HFFc6 (cell line): ENCODE measurements at places on chromosomes 2 and 18. TPM values are rescaled to one million over a fixed set of nuclear protein-coding genes. Genes with fewer than 3 reads are reported as not detected.

The PDCD1 gene
- total RNA-seq, result not detected in 3 replicates

The KCNK3 gene
- total RNA-seq, result not detected in 3 replicates

The FHL2 gene
- total RNA-seq, result 200 and 236 TPM in 2 replicates

The ACKR3 gene
- not detected in 3 replicates for total RNA-seq

The ICA1L gene
- 1.6 to 4.4 TPM (median 3.3 TPM) in 3 replicates for total RNA-seq

The G6PC2 gene
- not detected in 3 replicates for total RNA-seq

The RAMP1 gene
- 0.48 and 1.6 TPM in 2 replicates for total RNA-seq

The IGFBP2 gene
- total RNA-seq, result not detected in 3 replicates

The ALPI gene
- total RNA-seq, result not detected in 3 replicates

The ATOH8 gene
- total RNA-seq, result 31.9 to 49.1 TPM (median 39.8 TPM) in 3 replicates

The CCDC150 gene
- total RNA-seq, result 2.0 and 3.5 TPM in 2 replicates

The OTOS gene
- not detected in 3 replicates for total RNA-seq

The M1AP gene
- 0.15 to 0.34 TPM (median 0.17 TPM) in 3 replicates for total RNA-seq

The MERTK gene
- total RNA-seq, result not detected in 3 replicates

The SOX11 gene
- total RNA-seq, result not detected in 3 replicates

The ANKRD53 gene
- 0.66 to 0.93 TPM (median 0.66 TPM) in 3 replicates for total RNA-seq

The MATN3 gene
- total RNA-seq, result 0.92 to 1.2 TPM (median 1.0 TPM) in 3 replicates

The SPAST gene
- 12.9 to 14.1 TPM (median 13.4 TPM) in 3 replicates for total RNA-seq

The TMEM182 gene
- total RNA-seq, result 2.5 to 2.7 TPM (median 2.5 TPM) in 3 replicates

The TUBA3E gene
- not detected in 3 replicates for total RNA-seq

The CDH19 gene
- total RNA-seq, result not detected in 3 replicates

The PCARE gene
- not detected in 3 replicates for total RNA-seq

The CCDC74B gene
- total RNA-seq, result 3.1 to 6.7 TPM (median 3.7 TPM) in 3 replicates

The CFC1 gene
- total RNA-seq, result not detected in 2 replicates

The TLX2 gene
- total RNA-seq, result 0.23 to 0.27 TPM (median 0.26 TPM) in 3 replicates

The SNORC gene
- 0.68 to 1.4 TPM (median 0.81 TPM) in 3 replicates for total RNA-seq

The CD8B2 gene
- not detected in 3 replicates for total RNA-seq

The IL36RN gene
- not detected in 3 replicates for total RNA-seq

The ZSWIM2 gene
- total RNA-seq, result 0.24 TPM in 1 of 3 replicates, not detected in the others

The TMEM150A gene
- 11.8 to 18.8 TPM (median 18.2 TPM) in 3 replicates for total RNA-seq

The LOXHD1 gene
- not detected in 3 replicates for total RNA-seq

The VWA3B gene
- total RNA-seq, result not detected in 3 replicates

The FOXI3 gene
- not detected in 3 replicates for total RNA-seq

The C2orf92 gene
- 0.88 and 2.2 TPM in 2 replicates for total RNA-seq

The FBXO11 gene
- 48.7 to 51.2 TPM (median 50.5 TPM) in 3 replicates for total RNA-seq

The GAREM2 gene
- total RNA-seq, result not detected in 2 replicates

The CDH20 gene
- not detected in 3 replicates for total RNA-seq

The TNFRSF11A gene
- total RNA-seq, result 0.05 TPM in 1 of 3 replicates, not detected in the others

The NT5C1B gene
- total RNA-seq, result not detected in 2 replicates

The SLC16A14 gene
- 0.40 TPM in 1 of 3 replicates, not detected in the others for total RNA-seq

The DSG4 gene
- not detected in 3 replicates for total RNA-seq

The PPP4R1 gene
- 83.0 to 105 TPM (median 87.4 TPM) in 3 replicates for total RNA-seq

The ADAM17 gene
- total RNA-seq, result 17.0 to 20.4 TPM (median 20.0 TPM) in 3 replicates

The SLC11A1 gene
- 0.07 to 0.18 TPM (median 0.09 TPM) in 3 replicates for total RNA-seq

The CKAP2L gene
- 11.3 to 30.6 TPM (median 22.9 TPM) in 3 replicates for total RNA-seq

The PTPN18 gene
- 15.5 to 18.5 TPM (median 17.4 TPM) in 3 replicates for total RNA-seq

The TTR gene
- not detected in 2 replicates for total RNA-seq

The NEU4 gene
- not detected in 3 replicates for total RNA-seq

The GAREM1 gene
- total RNA-seq, result 0.07 to 0.31 TPM (median 0.16 TPM) in 3 replicates
